B cell (primary cell): ENCODE measurements at places on chromosomes 16 and 17.

DNA sequence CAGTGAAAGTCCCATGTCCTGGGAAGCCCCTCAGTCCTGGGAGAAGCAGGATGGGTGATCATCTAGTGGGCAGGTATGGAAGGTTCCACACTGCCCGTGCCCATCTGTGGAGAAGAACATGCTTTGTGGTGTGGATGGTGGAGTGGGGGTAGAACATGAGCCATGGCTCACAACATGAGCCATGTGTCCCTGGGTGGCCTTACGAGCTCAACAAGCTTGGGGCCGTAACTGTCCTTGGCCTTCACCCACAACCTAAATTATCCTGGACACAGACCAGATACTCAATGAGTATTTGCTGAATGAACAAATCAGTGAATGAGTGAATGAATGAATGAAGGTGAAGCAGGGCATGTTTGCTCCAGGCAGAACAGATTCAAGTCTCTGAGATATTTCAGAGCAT is 13.5 kb downstream of the SOX8 start:
- DNase-seq: no peak

- DNase-seq: no peak
These were observed 108.6 kb downstream of the PITPNC1 start for GRCh38 chr17:67485666-67486065.

GRCh38 chr17:29930409-29931010 is 482 bp upstream of the SSH2 start:
- no peak for DNase-seq

DNA sequence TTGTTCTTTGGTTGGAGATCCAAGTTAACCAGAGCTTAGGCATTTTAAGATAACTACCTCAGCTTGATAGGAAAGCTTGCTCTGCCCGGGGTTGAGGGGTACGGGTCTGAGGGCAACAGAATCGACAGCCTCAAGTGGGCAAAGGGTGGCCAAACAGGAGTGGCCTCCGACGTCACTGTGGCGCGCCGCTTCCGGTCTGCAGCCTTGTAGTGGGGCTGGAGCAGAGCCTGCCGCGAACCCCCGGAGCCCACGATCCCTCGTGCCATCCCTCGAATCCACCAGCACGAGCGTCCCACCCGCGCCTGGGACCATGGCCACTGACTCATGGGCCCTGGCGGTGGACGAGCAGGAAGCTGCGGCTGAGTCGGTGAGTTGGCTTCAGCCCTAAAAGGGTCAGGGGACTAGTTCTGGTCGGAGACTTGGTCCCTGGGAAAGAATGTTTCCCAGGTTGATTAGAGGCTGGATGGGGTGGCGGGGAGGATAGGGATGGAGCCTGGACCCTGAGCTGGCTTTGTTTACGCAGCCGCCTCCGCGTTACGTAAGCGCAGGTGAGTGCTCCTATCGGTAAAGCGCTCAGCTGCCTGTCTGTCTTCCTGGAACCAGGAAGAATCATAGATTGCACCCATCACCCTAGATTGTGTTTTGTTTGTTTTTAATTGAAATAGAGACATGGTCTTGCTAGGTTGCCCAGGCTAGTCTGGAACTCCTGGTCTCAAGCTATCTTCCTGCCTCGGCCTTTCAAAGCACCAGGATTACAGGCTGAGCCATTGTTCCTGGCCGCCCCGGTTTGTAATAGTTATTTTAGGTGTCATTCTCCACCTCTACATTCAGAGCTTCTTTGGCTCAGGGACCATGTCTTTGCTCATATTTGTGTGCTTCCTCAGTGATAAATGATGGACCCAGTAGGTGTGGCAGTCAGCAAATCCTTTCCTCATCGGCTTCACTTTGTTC is at the start of gene DDX19B:
Gene DDX19B, plus strand, starts transcription at position 199 of the 951 bp plus-strand sequence. Its CDS starts 112 bp downstream, at position 311.
- peak; percentile 70 for DNase-seq

GRCh38 chr16:16073001-16073545 is 123.7 kb downstream of the ABCC1 start:
- DNase-seq: no peak

DNA sequence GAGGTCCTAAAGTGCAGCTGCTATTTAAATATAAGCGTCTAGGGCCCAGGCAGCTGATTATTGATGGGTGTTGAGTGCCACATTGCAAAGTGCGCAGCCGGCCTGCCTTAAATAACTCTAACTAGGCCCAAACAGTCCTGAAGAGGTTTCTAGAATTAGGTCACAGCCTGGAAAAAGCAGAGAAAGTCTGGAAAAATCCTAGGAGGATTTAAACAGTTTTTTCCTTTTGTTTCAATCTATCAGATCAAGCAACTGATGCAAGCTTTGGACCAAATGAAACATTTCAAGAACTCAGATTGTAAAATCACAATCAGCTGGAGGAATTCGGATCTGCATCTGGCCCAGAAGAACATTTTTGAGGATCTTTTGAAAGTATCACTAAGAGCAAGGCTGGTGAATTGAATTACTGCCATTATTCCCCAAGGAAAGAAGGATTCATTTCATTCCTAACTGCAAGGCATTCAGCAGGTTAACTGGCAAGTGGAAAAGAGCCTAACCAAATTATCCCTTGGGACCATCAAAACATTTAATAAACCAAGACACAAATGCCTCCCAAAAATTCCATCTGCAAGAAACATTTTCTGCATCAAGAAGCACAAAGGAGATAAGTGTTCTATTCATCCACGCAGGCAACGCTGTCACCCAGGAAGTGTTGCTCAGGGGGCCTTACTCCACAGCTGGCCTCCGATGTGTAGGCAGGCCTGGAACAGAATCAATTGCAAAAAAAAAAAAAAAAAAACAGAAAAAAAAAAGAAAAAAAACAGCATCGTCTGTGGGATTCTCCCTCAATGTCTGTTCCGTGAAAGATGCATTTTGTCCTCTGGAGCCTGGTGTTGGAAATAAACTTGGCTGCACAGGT is 46.1 kb downstream of the IRX3 start:
- no peak for DNase-seq

- peak; percentile 87 for DNase-seq
These were observed 20.0 kb upstream of the HERPUD1 start for GRCh38 chr16:56911771-56912571.

DNA sequence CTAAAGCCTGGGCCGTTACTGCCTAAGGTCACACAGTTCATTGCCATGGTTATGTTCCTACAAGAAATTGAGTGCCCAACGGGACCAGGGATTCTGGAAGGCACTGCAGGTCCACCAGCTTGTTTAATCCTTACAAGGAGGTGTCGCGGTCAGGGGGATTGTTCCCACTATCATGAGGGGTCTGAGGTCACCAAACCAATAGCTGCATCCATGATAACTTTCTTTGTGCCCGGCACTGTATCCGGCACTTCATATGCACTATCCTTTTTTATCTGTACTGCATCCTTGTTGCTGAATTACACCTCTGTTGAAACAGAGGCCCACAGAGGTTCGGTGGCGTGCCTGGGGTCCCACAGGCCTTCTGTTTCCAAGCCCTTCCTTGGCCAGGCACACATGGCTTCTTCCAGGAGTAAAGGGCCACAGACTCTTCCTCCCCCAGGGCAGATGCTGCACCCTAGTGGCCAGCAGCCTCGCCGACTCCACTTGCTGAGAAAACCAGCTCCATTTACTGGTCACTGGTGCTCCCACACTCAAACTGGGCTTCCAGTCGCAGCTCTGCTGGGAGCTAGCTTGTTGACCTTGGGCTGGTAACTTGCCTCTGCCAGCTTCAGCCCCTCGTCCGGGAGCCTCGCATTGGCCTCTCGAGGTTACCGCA is 82.0 kb upstream of the PLCG2 start:
- DNase-seq: peak; percentile 30

DNA sequence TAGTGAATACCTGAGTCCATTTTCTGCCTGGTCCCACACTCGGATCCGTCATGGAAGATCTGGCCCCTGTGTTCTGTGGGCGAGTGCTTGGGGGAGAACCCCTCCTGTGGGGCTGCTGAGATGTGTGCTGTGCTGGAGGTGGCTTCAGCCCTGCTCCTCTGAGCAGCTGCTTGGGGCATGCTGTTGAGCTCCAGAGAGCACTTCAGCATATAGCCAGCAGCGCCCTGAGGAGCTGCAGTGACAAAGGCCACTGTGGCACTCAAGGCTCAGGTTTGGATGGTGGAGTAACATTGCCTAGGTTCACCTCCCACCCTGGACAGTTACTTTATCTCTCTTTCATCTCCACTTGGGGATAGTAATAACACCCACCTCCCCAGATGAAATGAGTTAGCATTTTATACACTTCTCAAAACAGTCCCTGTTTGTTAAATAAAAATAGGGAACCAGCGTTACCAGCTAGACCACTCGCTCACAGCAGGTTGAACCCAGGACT is 75.3 kb downstream of the KSR1 start:
- DNase-seq: no peak

DNA sequence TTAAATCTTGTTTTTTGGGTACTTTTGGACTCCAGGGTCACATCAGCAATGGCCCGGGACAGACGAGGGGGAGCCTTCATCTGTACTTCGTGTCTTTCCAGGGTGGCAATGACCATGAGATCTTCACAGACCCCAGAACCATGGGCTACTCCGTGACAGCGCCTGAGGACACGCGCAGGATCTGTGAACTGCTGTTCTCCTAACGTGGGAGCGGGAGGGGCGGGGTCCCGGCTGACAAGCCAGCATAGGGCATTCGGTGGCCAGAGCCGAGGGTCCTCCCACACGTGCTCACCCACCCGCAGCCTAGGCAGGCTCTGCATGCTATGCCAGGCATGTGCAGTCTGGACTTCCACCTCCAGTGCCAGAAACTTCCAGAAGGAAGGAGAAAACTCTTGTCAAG is 21.2 kb downstream of the CARHSP1 start:
- DNase-seq: no peak

- no peak for DNase-seq
These were observed 408.7 kb downstream of the SLC39A11 start for GRCh38 chr17:72683506-72684404.

GRCh38 chr17:2821868-2822267 is 25.6 kb downstream of the RAP1GAP2 start:
- DNase-seq: peak; percentile 3

GRCh38 chr16:30904114-30904780 is 7.8 kb downstream of the CTF1 start:
- peak; percentile 53 for DNase-seq

GRCh38 chr17:27868565-27868964 is 24.6 kb downstream of the LYRM9 start:
- no peak for DNase-seq

DNA sequence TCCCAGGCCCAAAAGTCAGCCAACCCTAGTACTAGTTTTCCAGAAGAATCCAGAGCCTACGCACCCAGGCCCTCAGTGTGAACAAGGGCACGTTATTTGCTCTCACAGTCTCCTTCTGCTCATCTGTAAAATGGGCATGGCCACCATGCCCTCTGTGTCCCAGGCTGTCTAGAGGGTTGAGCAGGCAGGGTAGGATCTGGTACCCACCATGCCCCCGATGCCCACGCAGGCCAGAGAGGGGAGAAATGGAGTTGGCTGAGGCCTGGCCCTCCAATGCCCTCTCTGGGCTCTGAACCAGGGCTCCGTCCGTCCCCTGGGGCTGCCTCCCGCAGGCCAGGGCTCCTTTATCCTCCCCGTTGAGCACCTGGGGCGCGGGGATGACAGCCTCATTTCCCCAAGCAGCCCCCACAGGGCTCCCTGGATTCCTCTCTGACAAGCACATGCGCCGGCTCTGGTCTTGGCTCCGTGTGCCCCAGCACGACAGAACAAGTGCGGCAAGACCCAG is 9.1 kb upstream of the BAHCC1 start:
- DNase-seq: no peak

DNA sequence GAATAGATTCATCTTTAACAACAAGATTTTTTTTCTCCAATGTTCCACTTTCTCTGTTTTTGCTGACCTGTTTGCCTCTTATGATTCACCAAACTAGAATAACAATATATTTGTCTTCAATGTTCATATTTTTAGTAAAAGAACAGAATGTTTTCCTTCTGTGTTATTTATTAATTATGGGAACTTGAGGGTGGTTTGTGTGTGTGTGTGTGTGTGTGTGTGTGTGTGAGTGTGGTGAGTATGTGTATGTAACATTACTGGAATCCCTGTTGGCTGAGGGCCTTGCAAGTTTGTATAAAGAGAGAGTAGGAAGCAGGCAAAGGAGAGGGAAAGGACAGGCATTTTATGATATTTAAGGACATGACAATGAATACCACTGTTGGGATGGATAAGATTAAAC is 13.8 kb downstream of the STXBP4 start:
- DNase-seq: no peak

GRCh38 chr17:55190748-55191147 is 74.0 kb upstream of the HLF start:
- no peak for DNase-seq

- no peak for DNase-seq
These were observed 1.9 kb upstream of the UBE2G1 start for GRCh38 chr17:4368341-4368740.

GRCh38 chr16:10086620-10087019 is 95.6 kb downstream of the GRIN2A start:
- no peak for DNase-seq

DNA sequence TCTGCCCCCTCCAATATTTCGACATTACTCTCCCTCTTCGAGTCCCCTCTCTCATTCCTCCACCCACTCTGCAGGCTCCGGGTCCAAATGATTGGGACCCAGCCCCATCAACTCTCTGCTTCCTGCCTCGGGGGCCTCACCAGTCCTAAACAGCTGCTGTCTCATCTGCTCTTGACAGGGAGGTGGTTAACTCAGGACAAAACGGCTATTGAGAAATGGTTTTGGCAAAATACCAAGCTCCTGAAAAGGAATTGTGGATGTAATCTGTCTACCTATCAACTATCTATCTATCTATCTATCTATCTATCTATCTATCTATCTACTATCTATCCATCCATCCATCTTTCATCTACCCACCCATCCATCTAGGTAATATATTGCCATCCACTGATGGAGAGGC is 2.2 kb downstream of the CD300H start:
- DNase-seq: no peak

- DNase-seq: no peak
These were observed 24.8 kb downstream of the ADCY9 start for GRCh38 chr16:4091240-4092012.

GRCh38 chr16:3762107-3762750 is 44.9 kb upstream of the TRAP1 start:
- DNase-seq: no peak

DNA sequence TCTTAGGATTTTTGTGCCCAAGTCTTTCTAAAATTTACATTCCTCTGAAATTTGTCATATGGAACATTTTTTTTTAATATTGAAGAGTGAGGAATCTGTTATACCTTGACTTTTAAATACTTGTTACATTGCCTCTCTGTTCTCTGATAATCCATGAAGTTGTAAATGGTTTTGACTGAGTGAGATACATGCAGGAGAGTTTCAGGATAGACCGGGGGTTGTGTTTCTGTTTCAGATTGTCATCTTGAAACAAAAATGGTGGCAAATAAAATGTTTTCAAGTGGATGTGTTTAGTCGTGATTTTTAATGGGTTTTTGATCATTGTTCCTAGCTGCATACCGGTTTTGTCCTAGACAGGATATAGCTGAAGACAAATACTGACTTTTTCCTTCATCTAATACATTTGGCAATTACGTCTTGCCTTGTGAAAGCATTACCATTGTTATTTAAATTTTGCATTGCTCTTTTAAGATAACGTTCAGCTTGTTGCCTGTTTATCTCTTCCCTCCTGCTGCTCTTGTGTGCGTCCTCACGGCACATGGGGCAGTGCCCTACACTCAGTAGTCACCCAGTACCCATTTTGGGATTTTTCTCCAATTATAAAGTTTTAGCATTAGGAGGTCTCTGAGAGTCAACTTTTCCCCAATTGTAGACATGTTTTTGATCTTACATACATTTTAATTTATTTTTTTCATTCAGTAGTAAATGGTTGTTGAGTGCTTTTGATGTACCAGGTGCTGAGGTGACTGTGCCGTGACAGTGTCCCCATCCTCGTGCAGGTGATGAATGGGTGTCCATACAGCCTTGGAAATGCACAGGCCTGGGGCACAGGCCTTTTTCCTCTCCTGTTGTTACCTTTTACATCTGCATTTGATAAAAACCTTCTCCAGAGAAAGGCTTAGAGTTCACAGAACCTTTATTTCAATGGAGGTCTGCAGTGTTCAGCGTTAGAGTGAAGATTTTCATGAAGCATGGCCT is 169.9 kb downstream of the MSI2 start:
- no peak for DNase-seq
